ENCODE measurements at places on chromosomes 1 and 21. TPM values are rescaled to one million over a fixed set of nuclear protein-coding genes. Genes with fewer than 3 reads are reported as not detected.

DNA sequence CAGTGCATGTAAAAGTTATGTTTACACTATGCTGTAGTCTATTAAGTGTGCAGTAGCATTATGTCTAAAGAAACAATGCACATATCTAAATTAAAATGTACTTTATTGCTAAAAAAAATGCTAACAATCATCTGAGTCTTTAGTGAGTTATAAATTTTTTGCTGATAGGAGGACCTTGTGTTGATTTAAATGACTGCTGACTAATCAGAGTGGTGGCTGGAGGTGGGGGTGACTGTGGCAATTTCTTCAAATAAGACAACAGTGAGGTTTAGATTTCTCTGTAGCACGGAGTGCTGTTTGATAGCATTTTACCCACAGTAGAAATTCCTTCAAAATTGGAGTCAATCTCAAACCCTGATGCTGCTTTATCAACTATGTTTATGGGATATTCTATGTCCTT is 37.0 kb downstream of the HS2ST1 start:
- no peaks in the 10 kb centered on the region for H3K36me3 ChIP-seq
- H3K27ac ChIP-seq: no peak overlapping the region
- H3K27me3 ChIP-seq: no peaks in the 10 kb centered on the region
- H3K4me1 ChIP-seq: peaks cover 7% of the 10 kb centered on the region
- DNase-seq: no peak
- H3K4me3 ChIP-seq: no peak overlapping the region

DNA sequence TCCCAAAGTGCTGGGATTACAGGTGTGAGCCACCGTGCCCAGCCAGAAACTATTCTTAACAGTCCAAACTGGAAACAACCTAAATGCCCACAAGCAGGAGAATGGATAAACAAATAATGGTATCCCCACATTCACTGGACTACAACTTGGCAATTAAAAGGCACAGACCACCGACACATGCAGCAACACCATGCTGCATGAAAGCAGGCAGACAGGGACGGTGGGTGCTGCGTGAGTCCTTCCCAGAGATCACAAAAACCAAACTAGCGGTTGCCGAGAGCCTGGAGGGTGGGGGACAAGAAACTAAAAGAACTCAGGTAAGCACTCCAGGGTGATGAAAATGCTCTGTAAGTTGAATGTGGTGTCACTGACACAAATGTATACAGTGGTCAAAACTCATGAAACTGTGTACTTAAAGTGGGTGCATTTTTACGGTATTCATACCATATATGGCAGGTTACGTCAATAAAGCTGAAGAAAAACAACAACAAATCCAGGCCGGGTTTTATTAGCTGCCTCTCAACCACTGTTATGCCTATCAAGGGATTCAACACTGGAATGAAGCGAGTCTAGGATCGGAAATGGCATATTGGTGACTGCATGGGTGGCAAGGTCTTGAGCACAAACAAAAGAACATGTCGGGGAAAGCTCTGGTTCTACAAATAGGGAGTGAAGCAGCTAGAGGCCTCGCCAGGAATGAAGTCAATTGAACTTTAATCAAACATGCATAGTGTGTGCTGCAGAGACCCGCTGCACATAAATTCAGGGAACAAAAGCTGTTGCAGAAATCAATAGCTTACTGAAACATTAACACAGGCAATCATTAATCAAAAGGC is 52.4 kb downstream of the SLC45A1 start:
- H3K27me3 ChIP-seq: no peaks in the 10 kb centered on the region
- no peak overlapping the region for H3K27ac ChIP-seq
- H3K4me3 ChIP-seq: no peak overlapping the region
- peaks cover 21% of the 10 kb centered on the region for H3K4me1 ChIP-seq
- no peak for DNase-seq
- no peaks in the 10 kb centered on the region for H3K36me3 ChIP-seq

- peaks cover 23% of the 10 kb centered on the region for H3K4me1 ChIP-seq
- DNase-seq: no peak
- H3K36me3 ChIP-seq: no peaks in the 10 kb centered on the region
- no peak overlapping the region for H3K27ac ChIP-seq
- peak overlapping the region; percentile 25 for H3K4me3 ChIP-seq
Observed at GRCh38 chr1:247360116-247360898, 28.6 kb upstream of the ZNF496 start.

- H3K27ac ChIP-seq: no peak within 1 kb of the TSS
- DNase-seq: no peak
- no peaks in the 10 kb centered on the region for H3K27me3 ChIP-seq
- H3K4me1 ChIP-seq: peaks cover 29% of the 10 kb centered on the region
Observed at GRCh38 chr1:150981805-150982712, at the start of gene ANXA9. ANXA9 (plus strand) TSS chr1:150982292; CDS start chr1:150983106, 814 bp downstream.

OTUD3 gene
- total RNA-seq: 9.7 TPM
